ENCODE measurements at places on chromosomes 6 and 20.

- H3K4me1 ChIP-seq: peaks cover 59% of the 10 kb centered on the region
- no peak overlapping the region for H3K4me3 ChIP-seq
- no peak for DNase-seq
- no peaks in the 10 kb centered on the region for H3K36me3 ChIP-seq
- H3K27me3 ChIP-seq: no peaks in the 10 kb centered on the region
These were observed 59.5 kb upstream of the BMP2 start for GRCh38 chr20:6708010-6708409.

DNA sequence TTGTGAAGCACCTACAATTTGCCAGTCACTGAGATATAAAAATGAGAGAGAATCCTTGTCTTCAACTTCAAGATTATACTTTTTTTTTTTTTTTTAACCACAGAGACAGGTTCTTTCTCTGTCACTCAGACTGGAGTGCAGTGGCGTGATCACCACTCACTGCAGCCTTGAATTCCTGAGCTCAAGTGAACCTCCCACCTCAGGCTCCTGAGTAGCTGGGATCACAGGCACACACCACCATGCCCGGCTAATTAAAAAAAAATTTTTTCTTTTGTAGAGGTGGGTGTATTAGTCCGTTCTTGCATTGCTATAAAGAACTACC is 51.6 kb upstream of the PMEPA1 start:
- no peak overlapping the region for H3K4me3 ChIP-seq
- H3K27me3 ChIP-seq: no peaks in the 10 kb centered on the region
- peaks cover 4% of the 10 kb centered on the region for H3K4me1 ChIP-seq
- peaks cover 3% of the 10 kb centered on the region for H3K36me3 ChIP-seq
- no peak for DNase-seq

DNA sequence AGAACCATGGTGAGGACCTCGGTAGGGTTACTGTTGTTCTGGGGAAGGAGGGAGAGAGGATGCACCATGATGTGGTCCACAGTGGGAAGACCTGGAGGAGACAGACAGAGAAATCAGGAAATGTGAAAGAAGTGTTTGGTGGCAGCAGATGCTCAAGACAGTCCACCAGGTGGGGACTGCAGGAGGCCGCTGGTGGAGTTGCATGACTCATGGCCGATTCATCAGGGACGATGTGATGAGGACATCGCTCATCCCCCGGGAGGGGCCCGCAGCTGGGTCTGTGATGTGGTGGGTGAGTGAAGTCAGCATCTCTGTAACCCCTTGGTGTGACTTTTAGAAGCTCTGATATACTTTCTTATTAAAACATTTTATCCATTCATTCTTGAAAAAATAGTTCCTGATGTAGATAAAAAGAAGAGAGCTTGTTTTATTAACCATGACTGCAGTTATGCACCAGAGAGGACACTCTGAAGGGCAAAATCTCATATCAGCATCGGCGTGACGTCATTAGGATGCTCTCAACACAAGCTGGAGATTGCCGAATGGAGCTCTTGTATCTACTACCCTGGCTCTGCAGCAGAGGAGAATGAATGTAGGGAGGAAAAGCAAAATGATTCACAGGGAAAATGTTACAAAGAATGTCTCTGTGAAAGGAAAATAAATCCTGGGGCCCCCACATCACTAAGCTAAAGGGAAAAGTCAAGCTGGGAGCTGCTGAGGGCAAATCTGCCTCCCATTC is 71.2 kb downstream of the RAMACL start:
- peak overlapping the region; percentile 54 for H3K27ac ChIP-seq
- peaks cover 45% of the 10 kb centered on the region for H3K36me3 ChIP-seq
- DNase-seq: no peak

DNA sequence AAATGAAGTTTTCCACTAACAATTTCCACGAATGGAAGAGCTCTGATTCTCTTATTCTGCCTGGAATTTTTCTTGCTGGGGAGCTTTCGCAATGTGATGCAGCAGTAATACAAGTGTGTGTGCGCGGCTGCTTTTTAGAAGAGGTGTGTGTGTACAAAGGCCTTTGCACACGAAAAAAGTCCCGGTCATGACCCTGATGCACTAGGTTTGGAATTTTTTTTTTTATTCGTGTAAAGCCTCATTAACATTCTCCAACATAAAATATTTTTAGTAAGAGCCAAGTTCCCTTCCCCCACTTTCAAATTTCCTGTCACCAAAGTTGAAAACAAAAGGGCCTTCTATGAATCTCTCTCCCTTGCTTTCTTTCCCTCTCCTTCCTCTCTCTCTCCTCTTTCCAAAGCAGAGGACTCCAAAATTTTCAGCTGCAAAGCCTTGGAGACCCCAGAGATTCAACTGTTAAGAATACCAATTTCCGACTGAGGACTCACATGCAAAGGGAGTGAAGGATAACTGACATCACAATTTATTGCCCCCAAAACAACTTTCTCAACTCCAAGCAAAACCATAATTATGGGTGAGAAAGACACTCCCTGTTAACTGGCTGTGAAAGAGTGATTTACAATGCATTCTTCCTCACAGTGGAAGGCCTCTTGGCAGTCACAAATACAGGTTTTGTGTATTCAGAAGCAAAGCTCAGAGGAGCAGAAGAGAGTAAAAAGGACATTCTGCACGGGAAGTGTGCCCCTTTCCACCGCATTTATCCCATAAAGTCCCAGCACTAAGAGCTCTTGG is 421.2 kb upstream of the JARID2 start:
- H3K27me3 ChIP-seq: peaks cover 7% of the 10 kb centered on the region
- H3K4me1 ChIP-seq: peaks cover 7% of the 10 kb centered on the region
- H3K27ac ChIP-seq: no peak overlapping the region
- no peak overlapping the region for H3K4me3 ChIP-seq
- H3K36me3 ChIP-seq: no peaks in the 10 kb centered on the region
- DNase-seq: no peak

- H3K27ac ChIP-seq: no peak overlapping the region
- H3K36me3 ChIP-seq: no peaks in the 10 kb centered on the region
- DNase-seq: no peak
- H3K27me3 ChIP-seq: no peaks in the 10 kb centered on the region
These were observed 64.9 kb upstream of the PAX1 start for GRCh38 chr20:21640556-21640955.

DNA sequence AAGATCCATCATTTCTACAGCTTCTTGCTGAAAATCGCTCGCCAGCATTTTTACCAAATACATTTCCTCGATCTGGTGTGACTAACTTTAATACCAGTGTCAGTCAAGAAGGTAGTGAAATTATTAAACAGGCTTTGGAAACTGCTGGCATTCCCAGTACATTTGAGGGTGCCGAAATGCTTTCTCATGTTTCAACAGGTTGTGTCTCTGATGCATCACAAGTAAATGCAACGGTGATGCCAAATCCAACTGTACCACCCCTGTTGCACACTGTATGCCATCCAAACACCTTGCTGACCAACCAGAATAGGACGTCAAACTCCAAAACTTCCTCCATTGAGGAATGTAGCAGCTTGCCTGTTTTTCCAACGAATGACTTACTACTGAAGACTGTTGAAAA is 64.4 kb upstream of the SMIM8 start:
- no peak for DNase-seq
- H3K4me3 ChIP-seq: no peak overlapping the region
- no peak overlapping the region for H3K27ac ChIP-seq
- no peaks in the 10 kb centered on the region for H3K4me1 ChIP-seq
- H3K27me3 ChIP-seq: no peaks in the 10 kb centered on the region

- H3K27me3 ChIP-seq: peaks cover 10% of the 10 kb centered on the region
- no peak for DNase-seq
- no peaks in the 10 kb centered on the region for H3K4me1 ChIP-seq
- no peaks in the 10 kb centered on the region for H3K36me3 ChIP-seq
- no peak overlapping the region for H3K4me3 ChIP-seq
These were observed 547.3 kb upstream of the SLC35B3 start for GRCh38 chr6:8982668-8983067.

DNA sequence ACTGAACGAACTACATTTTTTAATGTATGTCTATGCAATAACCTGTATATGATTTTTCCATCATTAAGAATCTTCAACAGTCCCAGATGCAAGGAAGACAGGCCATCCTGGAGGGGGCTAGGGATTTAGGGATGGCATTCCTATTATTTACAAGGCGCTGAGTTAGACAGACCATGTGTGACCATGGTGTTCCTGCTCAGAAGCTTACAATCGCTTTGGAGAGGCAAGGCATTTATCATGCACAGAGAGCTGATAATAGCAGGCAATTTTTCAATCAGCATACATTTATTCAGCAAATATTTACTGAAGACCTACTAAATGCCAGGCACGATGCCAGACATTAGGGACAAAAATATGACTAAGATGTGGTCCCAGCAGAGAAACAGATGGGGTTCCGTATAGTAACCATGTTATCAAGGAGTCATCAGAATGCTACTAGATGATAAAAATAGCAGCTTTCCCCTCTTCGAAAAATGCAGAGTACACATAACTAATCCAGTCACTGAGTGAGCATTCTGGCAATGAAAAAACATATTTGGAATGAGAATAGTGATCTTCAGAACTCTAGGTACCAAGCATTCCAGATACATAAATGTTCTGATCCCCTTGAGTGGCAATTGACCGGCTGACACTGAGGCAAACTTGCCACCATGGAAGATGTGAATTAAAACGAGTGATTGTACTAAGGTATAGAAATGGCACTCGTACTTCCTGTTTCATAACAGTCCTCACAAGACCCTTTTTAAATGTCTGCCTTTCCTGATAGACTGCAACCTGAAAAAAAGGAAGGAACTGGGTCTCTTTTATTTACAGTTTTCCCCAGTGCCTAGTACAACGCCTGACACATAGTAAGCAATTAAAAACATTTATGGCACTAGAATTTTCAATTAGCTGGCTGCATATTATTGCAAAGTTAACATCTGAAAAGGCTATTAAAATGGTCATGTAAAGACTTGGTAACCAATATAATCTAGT is 135.7 kb downstream of the ATXN1 start:
- no peak for DNase-seq
- peaks cover 3% of the 10 kb centered on the region for H3K36me3 ChIP-seq
- peak overlapping the region; percentile 75 for H3K27ac ChIP-seq
- no peak overlapping the region for H3K4me3 ChIP-seq
- H3K27me3 ChIP-seq: no peaks in the 10 kb centered on the region

DNA sequence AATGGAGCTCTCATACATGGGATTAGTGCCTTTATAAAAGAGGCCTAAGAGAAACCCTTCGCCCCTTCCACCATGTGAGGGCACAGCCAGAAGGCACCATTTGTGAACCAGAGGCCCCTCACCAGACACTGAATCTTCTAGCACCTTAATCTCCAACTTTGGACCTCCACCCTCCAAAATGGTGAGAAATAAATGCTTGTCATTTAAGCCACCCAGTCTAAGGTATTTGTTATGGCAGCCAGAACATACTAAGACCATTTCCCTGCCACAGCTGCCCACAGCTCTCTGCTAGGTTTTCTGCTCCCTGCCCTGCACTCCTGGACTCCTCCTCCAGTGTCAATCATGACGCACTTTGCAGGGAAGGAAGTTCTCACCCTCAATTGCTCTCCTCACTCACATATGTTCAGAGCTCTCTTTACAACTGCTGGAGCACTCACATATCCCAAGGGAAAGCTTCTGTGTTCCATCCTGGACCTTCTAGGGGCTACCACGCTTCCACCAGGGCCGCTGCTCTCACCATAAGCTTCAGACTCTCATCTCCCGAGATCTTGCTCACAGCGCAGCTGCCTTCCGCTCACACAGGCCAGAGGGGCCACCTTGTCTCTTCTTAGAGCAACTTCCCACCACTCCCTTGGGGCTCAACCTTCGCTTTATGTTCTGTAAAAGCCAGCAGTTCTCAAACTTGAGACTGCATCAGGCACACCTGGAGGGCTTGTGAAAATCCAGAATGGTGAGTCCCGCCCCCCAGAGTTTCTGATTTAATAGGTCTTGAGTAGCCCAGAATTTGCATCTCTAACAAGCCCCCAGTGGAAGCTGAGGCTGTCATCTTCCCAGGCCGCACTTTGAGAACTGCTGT is 1.6 kb upstream of the LY86 start:
- no peaks in the 10 kb centered on the region for H3K4me1 ChIP-seq
- H3K27me3 ChIP-seq: no peaks in the 10 kb centered on the region
- H3K36me3 ChIP-seq: no peaks in the 10 kb centered on the region
- DNase-seq: no peak
- no peak overlapping the region for H3K27ac ChIP-seq

GRCh38 chr6:106069478-106069877 is 16.7 kb upstream of the PRDM1 start:
- no peak overlapping the region for H3K4me3 ChIP-seq
- DNase-seq: no peak
- no peak overlapping the region for H3K27ac ChIP-seq
- no peaks in the 10 kb centered on the region for H3K36me3 ChIP-seq
- peaks cover 6% of the 10 kb centered on the region for H3K27me3 ChIP-seq

- peaks cover 8% of the 10 kb centered on the region for H3K4me1 ChIP-seq
- no peaks in the 10 kb centered on the region for H3K27me3 ChIP-seq
- H3K27ac ChIP-seq: no peak overlapping the region
- H3K36me3 ChIP-seq: peaks cover 14% of the 10 kb centered on the region
- no peak overlapping the region for H3K4me3 ChIP-seq
These were observed 32.8 kb downstream of the ERMARD start for GRCh38 chr6:169783971-169784820.

DNA sequence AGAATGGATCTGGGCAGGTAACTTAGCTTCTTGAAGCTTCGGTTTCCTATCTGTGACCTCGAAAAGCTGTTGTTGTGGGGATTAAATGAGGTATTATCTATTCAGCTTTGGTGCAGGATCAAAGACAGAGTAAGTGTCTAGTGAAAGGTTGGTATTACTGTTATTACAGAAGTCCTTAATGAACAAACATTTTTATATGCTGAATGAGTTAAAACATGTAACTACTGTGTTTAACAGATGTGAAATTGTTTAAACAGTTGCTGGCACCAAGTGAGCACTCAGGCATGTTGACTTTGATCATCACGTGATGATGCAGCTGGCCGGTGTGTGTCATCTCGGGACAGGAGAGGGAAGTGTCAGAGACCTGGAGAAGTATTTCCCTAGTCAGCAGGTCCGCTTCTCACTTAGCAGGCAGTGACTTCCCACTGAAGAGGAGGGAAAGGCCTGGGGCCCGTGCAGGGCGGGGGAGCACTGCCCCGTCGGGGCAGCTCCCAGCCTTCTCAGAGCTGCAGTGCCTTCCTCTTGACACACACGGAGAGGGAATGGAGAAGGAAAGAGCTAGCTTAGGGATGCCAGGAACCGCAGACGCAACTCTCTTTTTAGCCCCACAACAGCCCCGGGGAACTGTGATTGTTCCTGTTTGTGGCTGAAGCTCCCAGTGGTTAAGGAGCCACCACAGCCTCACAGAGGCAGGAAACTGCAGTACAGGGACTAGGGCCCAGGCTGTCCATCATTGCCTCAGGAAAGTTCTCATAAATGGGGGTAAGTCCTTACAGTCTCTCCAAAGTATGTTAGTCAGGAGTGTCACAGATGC is 18.0 kb downstream of the TUBB2A start:
- H3K27ac ChIP-seq: peak overlapping the region; percentile 71
- DNase-seq: no peak
- peaks cover 40% of the 10 kb centered on the region for H3K36me3 ChIP-seq
- peaks cover 14% of the 10 kb centered on the region for H3K4me1 ChIP-seq

DNA sequence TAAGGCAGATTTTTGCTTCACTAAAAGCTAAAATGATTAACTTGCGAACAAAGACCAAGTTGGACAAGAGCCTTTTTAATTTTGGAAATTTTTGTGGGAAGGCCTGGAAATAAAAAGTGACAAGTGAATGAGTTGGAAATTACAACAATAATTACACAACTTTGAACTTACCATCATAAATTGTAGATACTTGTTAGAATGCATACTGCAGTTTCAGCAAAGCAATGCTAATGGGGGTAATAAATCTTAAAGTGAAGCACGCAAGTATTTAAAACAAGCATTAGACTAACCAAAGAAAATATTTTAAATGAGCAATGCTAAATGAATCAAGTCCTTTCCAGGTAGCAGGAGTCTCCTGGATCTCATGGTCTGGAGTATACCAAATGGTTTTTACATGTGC is 83.2 kb upstream of the EYA4 start:
- no peak for DNase-seq
- no peak overlapping the region for H3K4me3 ChIP-seq
- no peaks in the 10 kb centered on the region for H3K36me3 ChIP-seq

All from osteocyte (in vitro differentiated cells).